ENCODE measurements at places on chromosomes 5 and 9. TPM values are rescaled to one million over a fixed set of nuclear protein-coding genes. Genes with fewer than 3 reads are reported as not detected.

DNA sequence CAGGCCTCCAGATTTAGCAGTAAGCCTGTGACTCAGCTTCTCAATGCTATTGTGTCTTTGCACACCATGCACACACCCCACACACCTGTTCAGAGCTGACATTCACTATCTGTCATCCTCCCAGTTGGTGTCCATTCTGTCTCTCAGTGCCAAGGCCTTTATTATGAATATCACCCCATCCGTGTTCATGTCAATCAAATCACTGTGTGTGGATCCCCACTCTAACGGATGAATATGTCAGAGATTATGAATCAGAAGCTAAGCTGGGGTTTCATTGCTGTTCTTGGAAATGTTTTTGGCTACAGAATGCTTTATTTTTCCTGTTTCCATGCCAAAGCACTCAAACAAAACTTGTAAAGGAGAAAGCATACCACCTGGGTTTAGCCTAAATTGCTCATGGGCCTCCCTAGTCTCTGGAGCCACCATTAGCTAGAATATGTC is 9.4 kb upstream of the MAMDC2 start:
- no peaks in the 10 kb centered on the region for H3K36me3 ChIP-seq
- no peak overlapping the region for H3K27ac ChIP-seq
- H3K4me1 ChIP-seq, result peaks cover 6% of the 10 kb centered on the region
- H3K4me3 ChIP-seq, result no peak overlapping the region

The CEL gene
- not detected for total RNA-seq

GRCh38 chr9:34463098-34463900 is 4.7 kb downstream of the DNAI1 start:
- DNase-seq, result no peak
- peak overlapping the region; percentile 33 for H3K27ac ChIP-seq
- no peaks in the 10 kb centered on the region for H3K36me3 ChIP-seq
- peaks cover 3% of the 10 kb centered on the region for H3K4me1 ChIP-seq
- no peaks in the 10 kb centered on the region for H3K27me3 ChIP-seq

GRCh38 chr5:166074582-166075481 is 2216.6 kb upstream of the WWC1 start:
- H3K27me3 ChIP-seq, result no peaks in the 10 kb centered on the region
- no peak overlapping the region for H3K4me3 ChIP-seq
- no peak overlapping the region for H3K27ac ChIP-seq
- H3K4me1 ChIP-seq, result no peaks in the 10 kb centered on the region
- H3K36me3 ChIP-seq, result no peaks in the 10 kb centered on the region

DNA sequence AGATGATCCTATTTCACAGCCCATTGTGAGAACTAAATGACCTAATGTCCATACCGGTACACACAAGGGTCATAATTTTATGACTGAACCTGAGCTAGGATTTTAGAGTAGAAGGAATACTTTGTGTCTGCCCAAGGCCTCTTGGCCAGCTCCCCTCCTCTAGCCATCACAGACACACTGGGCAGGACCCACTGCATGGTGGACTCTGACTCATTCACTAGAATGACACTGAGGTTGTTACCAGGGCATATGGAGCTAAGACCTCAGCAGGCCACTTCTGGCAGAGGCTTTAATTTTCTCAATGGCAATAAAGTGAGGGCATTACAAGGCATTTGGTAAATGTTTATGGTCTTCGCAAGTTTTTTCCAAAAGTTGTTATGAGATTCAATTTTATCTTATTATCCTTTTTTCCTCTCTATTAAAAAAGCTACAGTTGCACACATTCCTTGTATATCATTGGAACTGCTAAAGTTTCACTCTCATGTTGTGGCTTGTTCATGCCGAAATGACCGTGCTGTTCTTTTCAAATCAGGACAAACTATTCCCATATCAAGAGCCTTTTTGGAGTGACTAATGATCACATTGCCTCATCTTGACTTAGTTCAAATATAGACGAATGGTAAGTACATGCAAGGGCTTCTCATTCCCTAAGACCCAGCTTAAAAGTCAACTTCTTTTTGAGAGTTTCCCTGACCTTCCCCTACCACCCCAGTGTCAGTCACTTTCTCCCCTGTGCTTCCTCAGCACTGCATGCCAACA is 595.7 kb downstream of the ACTL7B start:
- no peaks in the 10 kb centered on the region for H3K27me3 ChIP-seq
- no peak overlapping the region for H3K4me3 ChIP-seq
- DNase-seq, result no peak
- H3K27ac ChIP-seq, result no peak overlapping the region
- H3K36me3 ChIP-seq, result no peaks in the 10 kb centered on the region

- no peaks in the 10 kb centered on the region for H3K36me3 ChIP-seq
- DNase-seq, result no peak
- H3K4me1 ChIP-seq, result no peaks in the 10 kb centered on the region
These were observed 111.7 kb downstream of the GADD45G start for GRCh38 chr9:89716559-89716958.

DNA sequence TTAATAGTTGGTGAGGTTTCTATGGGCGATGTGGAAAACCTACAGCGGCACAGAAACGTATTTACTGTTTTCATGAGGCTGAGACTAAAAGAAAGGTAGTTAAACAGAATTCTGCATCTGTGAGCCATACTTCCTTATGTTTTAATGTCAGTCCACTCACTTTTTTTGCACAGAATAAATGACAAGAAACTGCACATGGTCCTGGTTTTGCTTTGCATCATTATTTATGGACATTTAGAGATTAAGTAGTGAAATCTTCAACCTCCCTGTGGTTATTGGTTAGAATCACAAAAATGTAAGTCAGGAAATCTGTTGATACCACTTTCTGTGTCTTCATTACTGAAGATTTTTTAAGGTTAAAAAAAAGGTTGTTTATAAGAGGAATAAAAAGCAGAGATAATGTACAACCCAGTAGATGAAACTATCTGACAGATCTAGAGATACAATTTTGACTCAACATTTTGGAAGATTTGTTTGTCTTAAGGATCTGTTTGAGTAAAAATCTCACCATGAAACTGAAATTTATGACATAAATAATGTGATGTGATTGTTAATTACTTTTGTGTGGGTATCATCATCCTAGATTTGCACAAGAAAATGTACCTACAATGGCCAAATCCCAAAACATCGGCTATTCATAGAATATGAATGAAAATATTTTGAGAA is 2.4 kb downstream of the PRR16 start:
- H3K4me1 ChIP-seq, result peaks cover 4% of the 10 kb centered on the region
- peak overlapping the region; percentile 83 for H3K4me3 ChIP-seq
- DNase-seq, result no peak

DNA sequence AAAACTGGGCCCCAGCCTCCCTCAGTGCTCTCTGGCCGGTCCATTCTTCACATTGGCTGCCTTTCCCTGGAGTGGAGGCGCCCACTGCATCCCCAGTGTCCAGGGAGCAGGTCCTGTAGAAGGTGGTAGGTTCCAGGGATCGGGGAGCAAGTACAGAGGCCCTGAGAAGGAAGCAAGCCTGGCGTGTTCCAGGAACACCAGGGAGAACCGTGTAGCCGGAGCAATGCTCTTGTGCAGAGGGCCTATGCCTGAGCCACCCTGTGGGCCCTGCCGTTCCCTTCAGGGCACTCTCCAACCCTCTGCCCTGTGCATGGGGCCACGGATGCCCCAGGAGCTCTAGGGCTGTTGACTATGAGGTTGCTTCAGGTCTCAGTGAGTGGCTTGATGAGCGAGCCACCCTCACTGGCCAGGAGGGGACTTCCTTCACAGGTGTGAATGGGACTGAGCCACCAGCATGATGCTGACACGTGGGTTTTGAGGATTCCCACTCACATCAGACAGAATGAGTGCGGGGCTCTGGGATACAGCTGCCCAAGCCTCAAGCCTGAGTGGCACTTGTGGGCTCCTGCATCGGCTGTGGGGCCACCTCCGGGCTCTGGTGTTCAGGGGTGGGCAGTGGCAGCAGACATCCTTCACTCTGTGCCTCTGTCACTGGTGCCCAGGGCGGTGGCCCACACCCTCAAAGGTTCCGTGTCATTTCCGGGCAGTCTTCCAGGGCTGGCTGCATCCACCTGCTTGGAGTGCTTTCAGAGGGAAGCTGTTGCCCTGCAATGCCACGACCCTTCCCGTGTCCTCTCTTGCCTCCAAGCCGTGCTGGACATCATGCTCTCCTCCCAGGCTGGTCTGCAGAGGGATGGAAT is 54.4 kb downstream of the ADAMTS2 start:
- no peak overlapping the region for H3K27ac ChIP-seq
- no peak overlapping the region for H3K4me3 ChIP-seq

The TAL2 gene
- total RNA-seq, result not detected

The DUSP1 gene
- 3,919 TPM for total RNA-seq

DNA sequence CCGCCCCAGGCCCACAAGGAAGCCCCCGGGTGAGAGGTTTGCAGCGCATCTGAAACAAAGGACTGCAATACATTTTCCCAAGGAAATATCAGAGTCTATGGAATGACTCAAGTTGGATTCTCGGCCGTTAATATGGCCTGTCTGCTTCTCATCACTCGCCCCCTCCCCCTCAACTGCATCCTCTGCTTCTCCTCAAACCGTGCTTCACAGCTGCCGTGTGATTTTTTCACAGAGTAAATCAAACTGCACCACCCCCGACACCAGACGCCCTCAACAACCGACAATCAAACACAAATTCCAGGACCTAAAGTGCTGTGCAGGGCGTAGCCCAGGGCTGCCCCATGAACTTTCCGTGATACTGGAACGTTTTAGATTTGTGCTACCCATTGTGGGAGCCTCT is 176.9 kb downstream of the ROR2 start:
- no peak overlapping the region for H3K4me3 ChIP-seq
- no peak overlapping the region for H3K27ac ChIP-seq
- no peaks in the 10 kb centered on the region for H3K36me3 ChIP-seq
- H3K27me3 ChIP-seq, result no peaks in the 10 kb centered on the region

DNA sequence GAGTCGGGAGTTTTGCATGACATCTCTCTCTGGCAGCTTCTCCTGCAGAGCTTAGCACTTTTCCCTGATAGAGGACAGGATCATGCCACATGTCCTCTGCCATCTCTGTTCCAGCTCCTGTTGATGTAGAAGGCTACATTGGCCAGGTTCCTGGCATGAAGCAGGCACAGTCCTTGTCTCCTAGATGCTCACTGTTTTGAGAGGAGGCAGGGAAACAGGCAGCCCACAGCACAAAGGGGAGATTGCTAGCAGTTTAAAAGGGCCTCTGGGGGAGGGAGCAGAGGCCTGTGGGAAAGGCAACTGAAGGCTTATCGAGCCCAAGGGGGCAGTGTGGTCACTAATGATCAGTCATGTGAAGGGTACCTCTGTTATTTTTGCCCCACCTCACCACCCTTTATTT is 10.7 kb downstream of the ARHGAP26 start:
- no peaks in the 10 kb centered on the region for H3K4me1 ChIP-seq
- no peak for DNase-seq
- H3K27ac ChIP-seq, result no peak overlapping the region

- no peaks in the 10 kb centered on the region for H3K4me1 ChIP-seq
- DNase-seq, result no peak
- no peaks in the 10 kb centered on the region for H3K36me3 ChIP-seq
- no peaks in the 10 kb centered on the region for H3K27me3 ChIP-seq
- no peak overlapping the region for H3K4me3 ChIP-seq
- no peak overlapping the region for H3K27ac ChIP-seq
These were observed 145.2 kb downstream of the SLC25A46 start for GRCh38 chr5:110884005-110884404.

- H3K27me3 ChIP-seq, result no peaks in the 10 kb centered on the region
- H3K4me3 ChIP-seq, result no peak overlapping the region
- peak overlapping the region; percentile 70 for H3K27ac ChIP-seq
- DNase-seq, result no peak
These were observed 158.5 kb downstream of the NR3C1 start for GRCh38 chr5:143244990-143245389.

The KCNV2 gene
- not detected for total RNA-seq

DNA sequence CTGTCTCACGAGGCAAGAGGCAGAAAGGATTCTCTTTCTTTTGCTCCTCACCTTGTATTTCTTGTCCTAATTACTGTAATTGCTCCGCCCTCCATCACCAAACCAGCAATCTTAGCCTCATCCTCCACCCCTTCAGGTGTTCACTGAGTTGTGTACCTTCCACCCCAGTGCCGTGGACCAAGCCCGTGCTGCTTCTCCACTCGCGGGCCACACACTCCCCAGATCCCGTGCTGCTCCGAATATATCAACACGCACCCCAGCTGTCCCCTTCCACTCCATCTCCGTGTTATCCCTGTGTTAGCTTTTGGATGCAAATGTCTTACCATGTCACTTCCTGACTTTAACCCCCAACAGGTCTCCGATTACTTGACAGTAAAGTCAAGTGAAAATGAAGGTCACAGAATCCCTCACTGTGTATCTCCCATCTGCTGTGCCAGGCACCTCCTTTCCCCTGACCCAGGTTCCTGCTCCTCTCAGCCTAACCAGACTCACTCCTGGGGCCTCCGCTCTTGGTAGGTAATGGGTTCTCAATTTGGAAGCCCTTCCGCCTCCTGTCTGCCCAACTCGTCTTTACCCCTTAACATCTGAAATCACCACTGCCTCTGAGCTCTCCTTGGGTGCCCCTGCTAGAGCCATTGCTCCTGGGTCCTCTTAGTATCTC is 320.2 kb downstream of the MED10 start:
- no peak for DNase-seq
- no peak overlapping the region for H3K27ac ChIP-seq
- no peak overlapping the region for H3K4me3 ChIP-seq
- H3K27me3 ChIP-seq, result no peaks in the 10 kb centered on the region
- H3K36me3 ChIP-seq, result no peaks in the 10 kb centered on the region

The NUTM2F gene
- not detected for total RNA-seq

DNA sequence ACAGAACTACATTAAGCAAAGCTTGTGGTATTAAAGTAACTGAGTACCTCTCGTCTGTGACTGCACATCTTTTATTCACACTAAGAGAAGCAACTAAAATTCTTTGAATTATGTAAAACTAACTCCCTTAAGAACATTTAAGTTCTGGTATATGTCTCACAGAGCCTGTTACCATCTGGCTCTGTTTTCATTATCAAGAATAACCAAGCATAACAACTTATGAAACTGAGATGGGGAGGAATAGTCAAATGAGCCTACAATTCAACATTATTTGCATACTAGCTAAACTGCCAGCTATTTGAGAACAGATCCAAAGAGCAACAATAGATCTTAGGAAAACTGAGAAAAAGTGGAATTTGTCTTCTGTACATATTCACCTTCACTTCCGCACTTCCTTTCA is 25.3 kb upstream of the ISOC1 start:
- H3K4me3 ChIP-seq, result no peak overlapping the region
- no peaks in the 10 kb centered on the region for H3K36me3 ChIP-seq

DNA sequence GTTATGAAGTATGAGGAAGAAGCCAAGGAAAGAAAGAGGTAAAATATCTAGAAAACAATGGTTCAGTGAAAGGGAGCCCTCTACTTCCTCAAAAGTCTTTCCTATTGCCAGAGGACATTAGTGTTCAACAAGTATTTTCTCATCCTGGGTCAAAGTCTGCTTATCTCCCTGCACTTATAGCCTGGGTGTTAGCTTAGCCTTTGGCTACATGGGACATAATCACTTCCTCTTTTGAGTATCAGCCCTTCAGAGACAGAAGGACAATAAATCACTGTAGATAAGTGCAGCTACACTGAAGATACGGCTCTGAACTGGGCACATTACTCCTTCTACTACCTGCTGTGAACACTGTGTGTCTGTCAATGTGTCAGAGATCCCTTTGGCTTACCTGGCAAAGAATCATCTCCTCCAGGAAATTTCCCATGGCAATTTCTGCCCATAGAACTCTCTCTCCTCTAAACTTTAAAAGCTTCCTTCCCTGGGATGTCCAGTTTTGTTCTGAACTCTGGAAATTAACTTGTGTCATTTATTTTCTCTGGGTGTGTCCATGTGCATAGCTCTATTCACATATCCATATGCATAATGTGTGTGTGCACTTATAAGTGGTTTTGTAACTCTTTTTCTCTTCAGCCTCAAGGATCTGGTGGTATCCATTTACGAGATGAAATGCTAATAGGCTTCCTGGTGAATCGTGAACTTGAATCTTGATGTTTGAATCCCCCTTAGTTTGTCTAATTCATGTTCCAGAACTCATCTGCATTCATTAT is 30.0 kb upstream of the RECK start:
- no peaks in the 10 kb centered on the region for H3K27me3 ChIP-seq
- H3K4me3 ChIP-seq, result no peak overlapping the region
- no peak overlapping the region for H3K27ac ChIP-seq
- no peak for DNase-seq
- H3K4me1 ChIP-seq, result no peaks in the 10 kb centered on the region

All from ascending aorta (tissue), 2 donors.